ENCODE measurements at places on chromosomes 3 and 15. TPM values are rescaled to one million over a fixed set of nuclear protein-coding genes. Genes with fewer than 3 reads are reported as not detected.

DNA sequence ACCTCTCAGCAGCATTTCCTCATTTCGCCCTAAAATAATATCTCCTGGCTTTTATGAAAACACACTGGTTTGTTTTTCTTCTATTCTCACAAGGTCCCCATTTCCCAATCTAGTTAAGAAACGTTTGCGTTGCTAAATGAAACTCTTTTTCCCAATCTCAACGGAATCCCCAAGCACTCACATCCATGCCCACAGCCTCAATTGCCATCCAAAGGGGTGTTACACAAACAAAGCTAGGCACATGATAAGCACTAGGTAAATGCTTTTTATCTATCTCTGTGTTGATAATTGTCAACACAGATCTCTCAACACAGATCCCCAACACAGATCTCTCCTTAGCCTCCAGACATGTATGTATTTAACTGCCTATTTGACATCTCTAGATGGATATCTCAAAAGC is 35.2 kb upstream of the TF start:
- no peak for DNase-seq

GRCh38 chr3:141379250-141379966 is 11.1 kb downstream of the ZBTB38 start:
- no peak for DNase-seq

DNA sequence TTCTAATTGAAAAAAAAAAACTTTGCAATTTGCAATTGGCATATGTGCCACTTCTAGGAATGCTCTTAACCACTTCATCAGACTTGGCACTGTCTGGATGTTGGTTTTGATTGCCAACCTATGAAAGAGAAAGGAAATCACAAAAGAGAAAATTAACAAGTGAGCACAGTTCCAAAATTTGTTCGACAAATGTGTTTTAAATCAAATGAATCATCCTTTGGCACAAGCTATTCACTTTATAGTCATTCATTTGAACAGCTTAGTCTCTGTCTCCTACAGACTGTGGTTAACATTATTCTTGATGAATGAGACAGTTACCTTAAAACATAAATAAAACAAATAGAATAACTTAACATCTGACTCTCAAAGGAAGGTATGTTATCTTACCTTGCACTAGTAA is 265.0 kb downstream of the EPHA3 start:
- no peak for DNase-seq

- DNase-seq, result no peak
These were observed 983.1 kb downstream of the FHIT start for GRCh38 chr3:60268123-60268522.

DNA sequence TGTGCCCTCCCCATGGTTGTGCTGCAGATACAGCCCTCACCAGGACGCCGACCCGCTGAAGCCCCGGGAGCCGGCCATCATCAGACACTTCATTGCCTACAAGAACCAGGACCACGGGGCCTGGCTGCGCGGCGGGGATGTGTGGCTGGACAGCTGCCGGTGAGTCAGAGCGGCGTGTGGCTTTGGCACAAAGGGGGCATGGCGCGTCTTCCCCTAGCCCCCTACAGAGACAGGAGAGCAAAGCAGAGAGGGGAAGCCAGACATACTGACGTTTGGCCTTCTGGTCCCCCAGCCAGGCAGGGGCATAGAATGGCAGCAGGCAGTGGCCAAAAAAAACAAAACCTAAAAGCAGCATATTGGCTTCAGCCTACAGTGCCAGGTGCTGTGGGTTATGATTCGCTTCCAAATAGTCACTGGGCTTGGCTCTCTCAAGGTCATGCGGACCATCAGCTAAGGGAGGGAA is 64.0 kb downstream of the MESD start:
- DNase-seq, result no peak

Gene MEF2A
- polyA plus RNA-seq, result 65.9 TPM

Gene UCN2
- polyA plus RNA-seq, result 0.16 TPM

Gene SERF2
- polyA plus RNA-seq, result 2,656 TPM

Gene TM6SF1
- polyA plus RNA-seq, result 13.8 TPM

Gene CFAP161
- 0.32 TPM for polyA plus RNA-seq

- peak; percentile 47 for DNase-seq
These were observed 10.5 kb upstream of the RPL29 start for GRCh38 chr3:52006017-52006819.

Gene PYGO1
- polyA plus RNA-seq, result 1.7 TPM

Gene ISY1
- 17.4 TPM for polyA plus RNA-seq

- DNase-seq, result no peak
These were observed 52.9 kb downstream of the TUBGCP4 start for GRCh38 chr15:43423793-43424192.

DNA sequence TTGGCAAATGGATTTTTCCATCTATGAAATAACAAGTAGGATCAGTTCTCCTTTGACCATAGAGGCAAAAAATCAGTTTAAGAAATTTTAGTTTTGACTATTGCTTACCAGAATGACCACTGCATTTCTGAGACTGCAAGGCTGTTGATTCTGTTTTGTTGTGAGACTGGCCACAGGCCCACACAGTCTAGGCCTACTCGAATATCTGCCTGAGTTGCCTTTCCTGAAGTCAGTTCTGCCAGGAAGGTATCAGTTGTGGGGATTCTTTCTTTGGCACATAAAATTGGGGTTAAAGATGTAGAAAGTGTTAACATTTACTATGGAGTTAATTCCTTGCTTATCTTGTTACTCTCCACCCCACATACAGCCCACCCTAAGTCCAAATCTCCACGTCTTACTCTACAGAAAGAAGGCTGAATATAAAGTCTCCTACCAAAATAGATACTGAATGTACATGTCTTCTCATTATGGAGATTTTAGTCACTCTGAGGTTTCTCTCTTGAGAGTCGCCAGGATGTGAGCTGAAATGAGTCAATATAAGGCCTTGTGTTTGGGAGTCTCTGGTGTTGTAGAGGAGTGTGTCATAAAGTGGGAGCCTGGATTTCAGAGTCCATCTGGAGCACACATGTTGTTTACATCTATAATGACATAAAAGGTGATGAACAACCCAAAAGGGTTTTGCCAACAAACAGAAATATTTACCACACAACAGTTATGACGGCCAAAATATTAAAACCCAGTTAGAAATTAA is 45.0 kb upstream of the WWTR1 start:
- DNase-seq, result no peak

- no peak for DNase-seq
These were observed 32.7 kb downstream of the EBLN2 start for GRCh38 chr3:73094129-73094528.

Gene ALDH1A3
- 8.3 TPM for polyA plus RNA-seq

- DNase-seq, result no peak
These were observed 13.1 kb upstream of the CX3CR1 start for GRCh38 chr3:39292961-39293360.

GRCh38 chr3:25594007-25594502 is 70.7 kb downstream of the TOP2B start:
- peak; percentile 35 for DNase-seq

Gene GOLGA8J
- polyA plus RNA-seq, result not detected

Gene CLDN16
- 0.05 TPM for polyA plus RNA-seq

- no peak for DNase-seq
These were observed 42.4 kb upstream of the SLC41A3 start for GRCh38 chr3:126126286-126126685.

GRCh38 chr15:81224232-81224631 is 27.6 kb downstream of the IL16 start:
- DNase-seq, result no peak

Gene CHRFAM7A
- 1.3 TPM for polyA plus RNA-seq

Gene MYL3
- polyA plus RNA-seq, result 1,012 TPM

DNA sequence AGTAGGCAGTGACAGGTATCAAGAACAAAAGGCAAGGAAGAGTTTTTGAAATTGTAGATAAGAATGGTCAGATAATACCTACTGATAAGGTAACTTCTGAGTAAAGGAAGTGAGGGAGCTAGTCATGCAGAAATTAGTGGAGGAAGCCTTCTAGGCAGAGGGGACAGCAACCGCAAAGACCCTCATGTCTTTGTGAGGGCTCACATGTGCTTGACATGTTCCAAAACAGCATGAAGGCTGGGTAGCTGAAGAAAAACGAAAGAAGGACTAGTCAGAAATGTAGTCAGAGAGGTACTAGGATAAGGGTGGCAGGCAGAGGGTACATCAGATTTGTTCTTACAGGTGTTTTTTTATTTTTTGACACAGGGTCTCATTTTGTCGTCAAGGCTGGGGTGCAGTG is 5.3 kb downstream of the SIN3A start:
- DNase-seq, result no peak

Gene OR5K2
- polyA plus RNA-seq, result not detected

DNA sequence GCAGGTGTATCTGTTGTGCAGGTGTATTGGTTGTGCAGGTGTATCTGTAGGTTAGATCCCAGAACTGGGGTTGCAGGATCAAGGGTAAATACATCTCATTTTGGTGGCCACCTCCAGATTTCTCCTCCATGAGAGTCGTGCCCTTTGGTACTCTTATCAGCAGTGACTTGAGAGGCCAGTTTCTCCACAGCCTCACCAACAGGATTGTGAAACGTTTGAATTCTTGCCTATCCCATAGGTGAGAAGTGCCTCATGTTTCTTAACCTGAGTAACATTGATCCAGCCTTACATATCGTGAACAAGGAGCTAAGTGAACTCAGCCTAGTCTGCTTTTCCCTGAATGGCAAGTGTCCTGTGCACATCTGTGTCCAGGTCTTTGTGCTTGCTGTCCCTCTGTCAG is 55.4 kb downstream of the CMTM8 start:
- no peak for DNase-seq

DNA sequence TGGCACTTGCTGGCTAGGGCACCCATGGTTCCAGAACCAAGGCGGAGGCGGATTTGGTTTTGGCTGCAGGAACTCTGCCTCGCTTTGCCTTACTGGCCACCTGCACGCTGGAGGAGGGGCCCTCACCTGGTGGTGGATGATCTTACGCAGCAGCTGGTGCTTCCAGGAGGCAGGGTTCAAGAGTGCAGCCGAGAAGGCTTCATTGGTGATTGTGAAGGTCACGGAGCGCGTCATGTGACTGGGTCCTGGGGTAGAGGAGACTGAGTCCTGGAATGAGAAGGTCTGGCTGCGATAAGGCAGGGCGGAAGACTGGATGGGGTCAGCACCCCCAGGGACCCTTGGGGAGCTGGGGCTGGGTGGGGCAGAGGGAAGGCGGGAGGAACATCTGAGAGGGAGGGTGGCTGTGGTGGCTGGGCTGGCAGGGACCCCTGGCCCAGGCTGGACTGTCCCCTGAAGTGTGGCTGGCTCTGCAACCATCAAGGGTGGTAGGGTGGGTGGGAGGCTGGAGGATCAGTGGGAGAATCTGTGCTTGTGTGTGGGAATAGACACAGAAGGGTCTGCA is 25.8 kb upstream of the GOLGA6C start:
- DNase-seq, result peak; percentile 32

DNA sequence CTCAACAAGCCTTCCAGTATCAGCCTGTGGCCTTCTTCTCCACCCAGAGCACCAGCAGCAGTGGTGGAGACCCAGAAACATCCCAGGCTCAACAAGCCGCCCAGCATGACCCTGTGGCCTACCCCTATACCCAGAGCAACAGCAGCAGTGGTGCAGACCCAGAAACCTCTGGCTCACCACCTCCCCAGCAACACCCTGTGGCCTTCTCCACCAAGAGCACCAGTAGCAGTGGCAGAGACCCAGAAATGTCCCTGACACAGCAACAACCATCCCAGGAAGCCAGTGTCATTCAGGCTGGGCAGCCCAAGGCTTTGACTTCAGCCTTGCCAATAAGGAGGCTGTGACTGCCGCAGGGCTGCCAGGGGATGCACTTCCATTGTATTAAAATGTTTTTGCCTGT is 16.3 kb upstream of the EMC3 start:
- no peak for DNase-seq

GRCh38 chr3:124780761-124781475 is 50.7 kb downstream of the UMPS start:
- DNase-seq, result peak; percentile 95

DNA sequence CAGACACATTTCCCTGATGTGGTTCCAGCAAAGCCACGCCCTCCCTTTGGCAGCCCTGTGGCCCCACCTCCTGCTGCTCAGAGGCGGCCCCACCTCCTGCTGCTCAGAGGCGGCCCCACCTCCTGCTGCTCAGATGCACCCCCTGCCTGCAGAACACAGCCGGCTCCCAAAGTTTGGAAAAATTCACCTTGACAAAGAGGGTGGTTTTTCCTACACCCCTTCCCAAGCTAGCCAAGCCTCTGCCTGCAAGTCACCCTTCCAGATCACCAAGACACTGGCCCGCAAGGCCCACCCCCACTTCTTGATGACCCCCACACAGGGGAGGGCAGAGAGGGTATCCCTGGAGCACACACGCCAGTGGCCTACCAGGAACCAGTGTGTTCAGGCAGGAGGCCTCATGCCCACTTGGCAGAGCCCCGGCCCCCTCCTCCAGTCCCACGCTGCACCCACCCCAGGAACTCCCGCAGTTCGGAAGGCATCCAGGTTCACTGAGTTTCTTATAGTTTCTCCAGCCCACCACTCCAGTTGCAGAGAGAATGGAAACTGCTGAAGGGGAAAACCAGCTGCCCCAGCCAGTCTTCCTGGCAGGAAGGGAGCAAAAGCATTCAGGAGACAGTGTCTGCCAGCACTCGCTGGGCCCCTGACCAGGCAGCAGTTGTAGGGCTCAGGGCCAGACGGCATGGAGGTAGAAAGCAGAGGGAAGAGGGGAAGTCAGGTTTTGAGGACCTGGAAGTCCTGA is 2.3 kb upstream of the HAPLN3 start:
- peak; percentile 86 for DNase-seq

DNA sequence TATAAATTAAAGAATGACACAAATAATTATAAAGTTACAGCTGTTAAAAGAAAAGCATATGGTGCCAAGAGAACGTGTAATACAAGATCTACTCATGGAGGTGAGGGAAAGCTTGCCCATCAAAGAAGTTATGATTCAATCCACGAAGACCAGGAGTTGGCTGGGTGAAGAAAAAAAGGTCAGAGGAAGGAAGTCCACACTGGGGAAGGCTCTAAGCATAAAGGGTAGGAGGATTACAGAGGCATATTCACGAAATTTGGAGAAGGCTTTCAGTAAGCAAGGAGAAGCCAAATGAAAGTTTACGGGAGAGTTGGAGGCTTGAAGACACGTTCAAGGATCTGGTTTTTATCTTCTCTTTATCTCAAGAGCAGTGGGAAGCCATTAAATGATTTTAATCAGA is 1.8 kb upstream of the TGFBR2 start:
- no peak for DNase-seq

- peak; percentile 92 for DNase-seq
These were observed 74.8 kb downstream of the IL20RB start for GRCh38 chr3:137032465-137033120.

Gene KNG1
- 0.23 TPM for polyA plus RNA-seq

DNA sequence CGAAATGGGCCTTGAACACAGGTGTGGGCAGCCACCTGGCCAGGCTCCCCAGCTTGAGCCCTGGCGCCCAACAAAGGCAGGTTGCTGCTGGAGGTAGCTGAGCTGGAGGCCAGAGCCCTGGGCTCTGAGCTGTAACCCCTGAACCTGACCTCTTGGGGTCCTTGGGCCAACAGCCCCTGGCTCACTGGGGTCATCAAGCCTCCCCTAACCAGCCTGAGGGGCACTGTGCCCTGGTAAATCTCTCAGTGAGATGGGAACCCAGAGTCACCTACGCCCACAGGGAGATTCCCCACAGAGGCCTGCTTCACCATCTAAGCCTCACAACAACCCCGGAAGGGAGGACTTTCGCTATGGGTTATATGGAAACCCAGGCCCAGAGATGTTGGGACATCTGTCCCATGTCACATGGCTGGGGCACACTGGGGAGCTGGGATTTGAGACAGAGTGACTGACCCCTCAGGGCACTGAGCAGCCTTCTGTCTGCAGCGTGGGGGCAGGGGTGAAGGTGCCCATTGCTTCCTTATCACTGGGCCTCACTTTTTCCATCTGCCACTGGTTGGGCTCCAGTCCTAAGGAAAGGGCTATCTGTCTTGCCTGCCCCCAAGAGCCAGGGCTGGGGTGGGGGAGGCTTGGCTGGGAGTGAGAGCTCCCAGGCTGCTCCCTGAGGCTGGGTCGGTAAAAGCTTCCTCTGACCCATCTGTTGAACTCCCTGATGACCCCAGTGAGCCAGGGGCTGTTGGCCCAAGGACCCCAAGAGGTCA is 59.1 kb downstream of the IQSEC1 start:
- peak; percentile 55 for DNase-seq
